CD4-positive, alpha-beta T cell treated with Interleukin-15 for 1 hour (primary cell): ENCODE measurements at places on chromosomes 13 and 19.

DNA sequence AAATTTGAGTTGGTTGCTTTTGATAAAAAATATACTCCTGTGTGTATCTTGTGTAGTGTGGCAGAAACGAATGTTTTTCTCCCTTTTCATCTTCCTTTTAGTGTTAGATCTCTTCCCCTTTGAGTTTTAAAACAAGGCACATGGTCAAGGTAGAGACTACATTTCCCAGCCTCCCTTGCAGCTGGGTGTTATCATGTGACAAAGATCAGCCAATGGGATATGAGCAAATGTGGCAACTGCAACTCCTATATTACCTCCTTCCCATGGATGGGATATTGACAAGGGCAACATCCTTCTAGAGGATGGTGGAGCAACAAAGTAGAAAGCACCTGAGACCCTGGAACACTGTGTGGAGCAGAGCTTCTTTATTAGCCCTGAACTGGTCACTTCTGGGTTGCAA is 42.4 kb downstream of the ADGRE3 start:
- peak; percentile 24 for DNase-seq

- DNase-seq: no peak
These were observed 30.7 kb upstream of the IL17D start for GRCh38 chr13:20672772-20673171.

- no peak for DNase-seq
These were observed 12.6 kb downstream of the KLC3 start for GRCh38 chr19:45352914-45353796.

DNA sequence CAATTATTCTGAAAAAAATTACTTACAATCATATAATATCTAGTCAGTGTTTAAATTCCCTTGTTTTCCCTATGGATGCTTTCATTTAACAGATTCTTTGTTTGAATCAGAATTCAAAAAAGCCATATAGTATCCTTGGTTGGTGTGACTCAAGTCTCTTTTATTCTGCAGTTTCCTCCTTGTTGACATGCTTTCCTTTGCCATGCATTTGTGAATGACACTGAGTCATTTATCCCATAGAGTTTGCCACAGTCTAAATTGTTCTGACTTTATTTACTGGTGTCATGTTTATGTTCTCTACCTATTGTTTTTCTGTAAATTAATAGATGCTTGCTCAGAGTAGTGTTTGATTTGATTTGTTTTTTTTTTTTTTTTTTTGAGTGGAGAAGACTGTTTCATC is 893.8 kb upstream of the SLC10A2 start:
- DNase-seq: no peak

DNA sequence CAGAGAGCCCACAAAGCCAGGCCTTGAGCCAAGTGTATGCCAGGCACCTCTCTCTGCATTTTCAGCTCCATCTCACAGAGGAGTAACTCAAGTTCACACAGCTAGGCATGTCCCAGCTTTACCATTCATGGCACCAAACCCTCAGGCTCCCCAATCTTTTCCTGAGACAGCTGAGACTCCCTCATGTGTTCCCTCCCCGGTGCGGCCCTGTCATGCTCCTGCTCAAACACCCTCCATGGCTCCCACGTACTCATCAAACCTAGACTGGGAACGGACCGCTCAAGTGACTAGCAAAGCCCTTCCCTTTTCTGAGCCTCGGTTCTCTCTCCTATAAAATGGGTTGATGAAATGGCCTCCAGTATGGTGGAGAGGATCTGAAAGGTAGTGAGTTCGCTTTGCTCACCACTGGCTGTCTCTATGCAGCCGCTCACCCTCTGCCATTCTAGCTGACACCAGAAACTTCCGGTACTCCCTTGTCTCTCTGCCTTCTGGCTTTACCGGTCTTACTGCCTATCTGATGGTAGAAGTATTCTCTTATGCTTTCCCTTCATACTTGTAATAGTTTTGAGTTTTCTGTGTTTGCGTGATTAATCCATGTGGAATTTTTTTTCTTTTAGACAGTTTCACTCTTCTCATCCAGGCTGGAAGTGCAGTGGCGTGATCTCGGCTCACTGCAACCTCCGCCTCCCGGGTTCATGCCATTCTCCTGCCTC is 7.8 kb upstream of the SLC44A2 start:
- DNase-seq: no peak

GRCh38 chr13:112759827-112760226 is 70.0 kb downstream of the ATP11A start:
- DNase-seq: no peak
